ACHN (cell line): ENCODE measurements at places on chromosomes 6 and 20.

DNA sequence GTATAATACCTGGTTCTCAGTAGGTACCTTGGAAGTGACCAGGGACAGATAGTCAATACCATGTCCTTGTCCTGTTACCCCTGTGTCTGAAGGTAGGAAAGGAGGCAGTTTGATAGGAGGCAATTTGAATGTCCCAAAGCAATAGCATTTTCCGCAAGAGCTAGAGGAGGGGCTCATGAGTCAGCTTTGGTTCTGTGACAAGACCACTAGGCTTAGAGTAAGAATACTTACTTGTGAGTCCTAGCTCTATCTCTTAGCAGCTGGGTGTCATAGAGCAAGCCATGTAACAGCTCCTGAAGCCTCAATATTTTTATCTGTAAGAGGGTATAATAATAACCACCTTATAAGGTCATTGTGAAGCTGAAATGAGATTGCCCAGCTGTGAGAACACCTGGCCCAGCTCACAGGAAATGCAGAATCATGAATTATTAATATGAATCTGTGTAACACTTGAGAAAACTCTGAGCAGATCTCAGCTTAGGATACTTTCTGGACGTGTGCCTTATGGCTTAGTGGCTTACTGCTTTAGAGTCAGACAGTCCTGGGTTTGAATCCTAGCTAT lies 58.6 kb downstream of the DAAM2 start:
- no peak for DNase-seq

DNA sequence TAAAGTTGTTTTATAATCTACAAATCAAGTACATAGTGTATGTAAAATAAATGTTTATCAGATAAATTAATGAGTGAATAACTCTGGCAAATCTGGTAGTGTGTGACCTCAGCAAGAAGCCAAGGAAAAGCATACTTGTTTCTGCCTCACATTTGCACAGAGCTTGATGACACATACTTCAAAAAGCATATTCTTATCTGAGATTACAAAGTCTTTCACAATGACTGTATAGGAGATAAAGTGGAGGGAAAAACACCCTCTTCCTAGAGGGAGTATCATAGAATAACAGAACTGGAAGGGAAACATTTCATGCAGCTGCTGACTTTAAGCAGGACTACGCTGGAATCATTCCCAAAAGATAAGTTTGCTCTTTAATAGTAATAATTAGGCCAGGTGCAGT lies 28.1 kb upstream of the AKAP7 start:
- peak; percentile 34 for DNase-seq

GRCh38 chr6:107879941-107880340 lies 55.8 kb upstream of the SCML4 start:
- DNase-seq = no peak

- DNase-seq = no peak
Observed at GRCh38 chr6:93974332-93974731, 555.0 kb upstream of the EPHA7 start.

DNA sequence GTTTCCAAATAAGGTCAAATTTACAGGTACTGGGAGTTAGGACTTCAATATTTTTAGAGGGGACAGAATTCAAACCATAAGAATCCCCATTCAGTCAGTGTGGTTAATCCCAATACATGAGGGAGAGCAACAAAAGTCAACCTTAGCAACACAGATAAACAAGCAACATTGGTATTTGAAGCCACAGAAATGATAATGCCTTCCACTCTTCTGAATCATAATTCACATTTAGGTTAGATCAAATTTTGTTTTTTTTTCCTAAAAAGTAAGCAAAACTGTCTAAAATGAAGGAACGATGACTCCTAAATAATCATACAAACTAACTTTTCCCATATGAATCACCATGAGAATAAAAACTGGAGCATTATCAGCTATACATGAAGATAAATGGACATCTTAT lies 246.0 kb upstream of the TENT5A start:
- DNase-seq = no peak

GRCh38 chr6:81067057-81067456 lies 685.4 kb downstream of the TENT5A start:
- no peak for DNase-seq

DNA sequence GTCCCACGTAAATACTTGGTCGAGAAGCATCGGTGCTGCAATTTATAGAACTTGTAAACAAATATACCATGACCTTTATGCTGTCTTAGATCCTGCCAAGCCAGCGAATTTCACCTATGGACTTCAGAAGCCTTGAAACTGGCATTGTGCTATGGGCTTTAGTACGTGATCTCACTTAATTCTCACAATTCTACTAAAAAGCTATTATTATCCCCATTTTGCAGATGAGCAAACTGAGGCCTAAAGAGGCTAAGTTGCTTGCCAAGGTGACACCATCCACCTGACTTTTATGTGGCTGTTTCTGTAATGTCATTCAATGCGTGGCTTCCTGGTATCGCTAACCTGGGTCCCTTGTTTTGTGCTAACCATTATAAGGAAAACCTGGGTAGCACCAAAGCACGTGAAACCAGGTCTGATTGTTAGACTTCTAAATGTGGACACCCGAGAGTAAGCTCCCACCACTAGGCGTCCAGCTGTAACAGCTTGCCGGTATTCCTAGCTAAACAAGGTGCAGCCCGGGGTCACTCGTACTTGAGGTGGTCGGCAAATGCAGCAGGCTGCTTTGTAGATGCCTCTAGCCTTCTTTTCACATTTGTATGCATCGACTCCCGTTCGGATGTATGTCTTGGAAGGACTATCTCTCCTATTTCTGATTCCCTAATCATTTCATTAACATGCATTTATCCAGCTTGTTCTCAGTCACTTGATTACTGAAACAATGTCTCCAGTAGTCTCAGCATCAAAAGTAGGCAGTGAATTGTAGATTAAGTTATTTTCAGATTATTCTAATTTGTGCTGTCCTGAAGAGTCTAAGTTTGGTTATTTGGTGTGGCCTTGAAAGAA lies 1.1 kb downstream of the SYNJ2 start:
- DNase-seq = no peak

GRCh38 chr20:6395695-6396094 lies 272.9 kb upstream of the FERMT1 start:
- peak; percentile 29 for DNase-seq

- no peak for DNase-seq
Observed at GRCh38 chr20:4613184-4613583, 108.5 kb upstream of the PRND start.

GRCh38 chr6:16510245-16510644 lies 251.0 kb downstream of the ATXN1 start:
- no peak for DNase-seq

GRCh38 chr6:41372832-41373626 lies 37.6 kb downstream of the NCR2 start:
- no peak for DNase-seq

GRCh38 chr6:165574220-165575157 lies 88.6 kb downstream of the PDE10A start:
- DNase-seq = peak; percentile 67

GRCh38 chr6:54151861-54152260 lies 40.6 kb downstream of the MLIP start:
- no peak for DNase-seq

GRCh38 chr20:59845472-59845871 lies 88.0 kb downstream of the SYCP2 start:
- DNase-seq = no peak

DNA sequence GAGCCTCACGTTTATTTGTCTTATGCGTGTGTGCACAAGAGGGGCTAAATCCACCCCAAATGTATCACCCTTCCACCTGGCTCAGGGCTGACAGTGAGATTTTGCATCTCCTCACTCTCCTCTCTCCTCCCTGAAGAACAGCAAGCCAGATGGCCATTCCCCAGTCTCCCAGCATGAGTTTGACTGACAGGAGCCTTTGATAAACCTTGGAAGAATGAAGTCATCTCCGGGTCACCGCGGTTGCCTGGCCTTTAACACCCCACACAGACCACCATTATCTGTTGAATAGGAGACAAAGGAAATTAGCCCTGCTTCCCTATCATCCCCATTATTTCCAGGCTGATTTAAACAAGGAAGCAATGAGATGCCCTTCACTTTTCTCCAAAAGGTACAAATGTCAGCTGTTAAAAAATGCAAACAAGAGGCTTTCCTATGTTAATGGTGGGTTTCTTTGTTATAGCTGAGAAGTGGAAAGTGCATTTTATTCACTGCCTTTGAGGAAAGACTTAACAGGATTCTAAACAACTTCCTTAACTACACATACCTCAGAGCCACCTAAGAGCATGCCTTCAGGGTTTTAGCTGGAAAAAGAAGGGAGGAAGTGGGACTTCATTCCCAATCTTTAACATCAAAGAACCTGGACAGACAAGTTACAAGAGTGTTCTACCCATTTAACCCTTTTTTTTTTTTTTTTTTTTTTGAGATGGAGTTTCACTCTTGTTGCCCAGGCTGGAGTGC lies 524.8 kb upstream of the ID4 start:
- DNase-seq = no peak

DNA sequence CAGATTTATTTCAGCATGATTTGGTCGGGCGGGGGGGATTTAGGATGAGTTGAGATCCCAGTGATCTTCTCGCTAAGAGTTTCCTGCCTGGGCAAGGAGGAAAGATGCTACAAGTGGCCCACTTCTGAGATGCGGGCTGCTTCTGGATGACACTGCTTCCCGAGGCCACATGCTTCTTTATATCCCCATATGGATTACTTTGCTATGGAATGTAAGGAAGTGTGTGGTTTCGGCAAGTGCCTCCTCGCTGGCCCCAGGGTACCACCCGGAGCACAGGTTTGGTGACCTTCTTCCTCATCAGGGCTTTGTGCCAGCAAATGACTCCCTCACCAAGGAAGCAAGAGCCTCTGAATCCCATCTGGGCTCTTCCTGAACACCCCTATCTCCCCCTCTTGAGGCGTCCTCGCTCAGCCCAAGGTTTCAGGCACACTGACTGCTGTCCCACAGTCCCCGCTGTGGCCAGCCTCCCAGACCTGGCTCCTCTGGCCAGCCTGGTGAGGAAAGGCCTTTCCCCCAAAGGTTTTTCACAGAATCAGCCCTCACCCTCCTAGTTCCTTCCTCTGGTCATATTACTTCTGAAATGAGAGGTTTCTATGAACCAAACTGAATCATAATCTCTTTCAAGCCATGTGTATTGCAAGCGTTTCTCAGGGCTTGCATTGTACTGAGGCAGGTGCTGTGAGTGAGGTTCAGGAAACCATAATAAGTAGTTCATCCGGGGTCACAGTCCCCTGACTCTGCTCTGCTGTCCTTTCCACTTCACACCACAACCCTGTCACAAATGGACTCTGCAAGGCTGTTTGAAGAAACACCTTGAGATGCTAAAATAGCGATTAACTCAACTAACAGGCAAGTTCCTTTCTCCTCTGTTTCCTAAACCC lies 41.7 kb upstream of the IL17A start:
- no peak for DNase-seq

- no peak for DNase-seq
Observed at GRCh38 chr20:10466855-10467254, 31.8 kb downstream of the SLX4IP start.

DNA sequence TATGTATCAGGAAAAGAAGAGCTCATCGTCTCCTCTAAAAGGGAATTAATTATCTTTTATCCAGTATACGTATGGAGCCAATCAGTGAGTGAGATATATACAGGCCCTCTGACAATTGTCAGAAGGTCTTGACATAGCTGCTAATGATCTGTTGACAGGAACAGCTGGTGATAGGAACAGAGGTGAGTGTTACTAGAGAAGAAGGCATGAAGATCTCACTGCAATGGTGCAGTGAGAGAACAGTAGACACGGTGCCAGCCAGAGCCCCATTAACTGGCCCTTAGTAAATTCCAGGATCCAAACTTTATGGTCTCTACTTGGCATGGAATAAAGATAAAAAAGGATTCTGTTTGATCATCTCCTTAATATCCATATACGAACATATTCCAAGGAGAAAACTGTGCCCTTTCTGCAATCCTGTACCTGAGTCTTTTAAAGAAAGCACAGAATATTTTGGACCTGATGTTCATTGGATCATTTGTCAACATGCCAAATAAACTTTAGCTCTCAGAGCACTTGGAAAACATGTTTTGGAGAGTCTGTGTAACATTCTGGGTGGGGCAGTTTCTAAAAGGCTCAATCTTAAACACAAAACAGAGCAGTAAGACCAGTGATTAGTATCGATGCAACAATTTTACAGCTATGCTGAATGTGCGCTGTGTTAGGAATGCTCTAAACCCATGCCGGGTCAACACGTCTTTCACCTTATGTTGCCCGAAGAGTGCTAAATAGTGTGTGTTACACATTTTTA lies 135.8 kb upstream of the CITED2 start:
- no peak for DNase-seq
